NCI-H2081 treated with DMSO at 0.1 percent for 48 hours (cell line): ENCODE measurements at places on chromosomes 4 and X.

- DNase-seq = no peak
These were observed 347.1 kb upstream of the FAT1 start for GRCh38 chr4:187070740-187071139.

DNA sequence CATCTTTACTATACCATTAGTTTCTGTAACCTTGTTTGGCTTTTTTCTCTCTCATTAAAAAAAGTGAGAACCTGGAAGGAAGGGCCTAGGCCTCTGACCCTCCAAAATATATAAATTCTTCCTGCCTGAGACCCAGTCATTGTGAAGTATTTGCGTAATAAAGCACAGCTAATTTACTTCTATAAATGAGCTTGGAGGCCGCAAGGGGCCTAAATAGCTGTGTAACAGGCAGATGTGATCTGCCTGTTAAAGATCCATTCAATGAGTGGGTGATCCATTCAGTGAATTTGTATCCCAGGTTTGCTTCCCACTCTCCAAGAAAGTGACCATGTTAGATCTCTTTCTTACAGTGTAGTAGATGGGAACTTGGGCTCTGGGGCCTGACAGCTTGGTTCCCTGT, 595 bp upstream of the PYURF start:
- DNase-seq = no peak

- DNase-seq = no peak
These were observed 10.9 kb upstream of the MAN2B2 start for GRCh38 chr4:6563935-6564645.

DNA sequence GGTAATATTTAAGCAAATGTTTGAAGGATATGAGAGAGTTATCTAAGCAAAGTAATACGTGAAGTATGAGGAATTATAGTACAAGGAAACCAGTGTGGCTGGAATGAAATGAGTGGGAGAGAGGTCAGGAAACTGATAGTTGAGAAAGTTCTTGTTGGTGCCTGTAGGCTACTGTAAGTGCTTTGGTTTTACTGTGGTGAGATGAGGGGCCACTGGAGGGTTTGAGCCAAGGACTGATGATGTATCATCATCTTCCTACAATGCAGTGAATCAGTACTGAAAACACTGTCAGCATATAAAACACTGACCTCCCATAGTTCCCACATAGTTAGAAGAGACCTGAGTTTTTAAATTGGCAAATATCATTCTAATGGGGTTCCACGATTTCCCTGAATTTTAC, 367.5 kb upstream of the CTSO start:
- no peak for DNase-seq

- DNase-seq = peak; percentile 1
These were observed 811 bp downstream of the ANKRD50 start for GRCh38 chr4:124711471-124712371.

DNA sequence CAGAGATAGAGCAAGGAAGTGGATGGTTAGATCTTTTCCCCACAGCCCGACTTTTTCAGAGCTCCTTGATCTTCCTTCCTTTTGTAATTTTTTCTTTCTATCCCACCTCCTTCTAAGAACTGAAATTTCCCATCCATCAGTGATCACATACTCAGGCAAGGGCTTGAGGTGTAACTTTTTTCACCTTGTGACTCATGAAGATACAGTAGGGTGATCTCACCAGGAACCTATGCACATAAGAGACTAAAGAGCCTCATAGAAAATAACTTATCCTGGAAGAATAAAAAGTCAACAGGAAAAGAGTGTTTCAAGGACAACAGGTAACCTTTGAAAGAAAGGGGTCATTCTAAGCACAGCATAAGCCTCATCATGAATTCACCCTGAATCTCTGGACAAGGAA, 131.2 kb upstream of the HCCS start:
- DNase-seq = no peak

GRCh38 chr4:88958080-88958479, 98.9 kb downstream of the FAM13A start:
- no peak for DNase-seq

- no peak for DNase-seq
These were observed 68.8 kb upstream of the SLC7A11 start for GRCh38 chr4:138310991-138311390.

DNA sequence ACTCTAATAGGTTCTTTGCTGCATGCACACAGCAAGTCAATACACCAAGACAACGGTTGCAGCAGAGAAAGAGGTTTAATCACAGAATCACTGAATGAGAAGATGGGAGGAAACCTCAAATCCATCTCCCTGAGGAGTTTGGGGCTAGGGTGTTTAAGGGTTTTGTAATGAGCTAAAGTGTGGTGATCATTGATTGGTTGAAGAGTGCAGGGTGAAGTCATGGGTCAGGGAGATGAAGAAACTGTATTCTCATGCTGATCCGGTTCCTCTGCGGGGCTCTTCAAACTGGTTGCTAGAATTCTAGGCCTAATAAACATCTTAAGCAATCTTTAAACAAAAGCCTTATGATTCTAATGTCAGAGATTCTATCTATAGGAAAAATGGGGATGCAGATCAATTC, 432.5 kb upstream of the FAM47C start:
- no peak for DNase-seq

DNA sequence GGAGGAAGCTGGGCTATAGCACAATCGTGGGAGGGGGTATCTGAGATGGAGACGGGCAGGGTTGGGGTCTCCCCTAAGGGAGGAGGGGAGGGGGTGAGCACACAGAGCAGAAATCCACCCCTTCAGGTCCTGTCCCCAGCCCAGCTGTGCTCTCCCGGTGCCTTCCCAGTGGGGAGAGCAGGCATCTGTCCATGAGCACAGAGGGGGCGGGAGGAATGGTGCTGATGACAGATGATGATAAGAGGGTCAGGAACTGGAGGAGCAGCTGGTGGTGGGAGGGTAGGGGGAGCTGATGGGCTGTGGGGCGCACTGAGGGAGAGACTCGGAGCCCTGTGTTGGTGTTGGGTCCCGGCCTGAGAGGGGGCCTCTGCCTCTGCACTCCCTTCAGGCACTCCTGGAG, 8.6 kb downstream of the ATP2B3 start:
- DNase-seq = no peak

DNA sequence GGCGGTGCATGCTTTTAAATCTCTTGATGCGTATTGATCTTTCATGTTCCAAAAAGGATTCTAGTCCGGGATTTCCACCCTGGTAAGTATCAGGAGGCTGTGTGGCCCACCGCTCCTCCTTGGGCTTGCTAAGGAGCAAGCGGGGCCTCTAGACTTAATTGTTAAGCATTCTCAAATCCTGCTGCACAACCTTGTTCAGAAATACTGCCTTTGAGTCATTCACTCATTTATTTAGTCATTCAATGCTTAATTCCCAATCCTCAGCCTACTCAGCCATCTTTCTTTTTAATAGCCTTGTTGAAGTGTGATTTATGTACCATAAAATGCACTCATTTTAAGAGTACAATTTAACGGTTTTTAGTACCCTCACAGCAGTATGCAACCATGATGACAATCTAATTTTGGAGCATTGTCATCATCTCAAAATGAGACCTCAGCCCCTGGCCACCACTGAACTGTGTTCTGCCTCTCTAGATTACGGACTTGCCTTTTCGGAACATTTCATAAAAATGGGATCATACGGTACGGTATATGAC, 15.6 kb upstream of the SLC2A9 start:
- no peak for DNase-seq

DNA sequence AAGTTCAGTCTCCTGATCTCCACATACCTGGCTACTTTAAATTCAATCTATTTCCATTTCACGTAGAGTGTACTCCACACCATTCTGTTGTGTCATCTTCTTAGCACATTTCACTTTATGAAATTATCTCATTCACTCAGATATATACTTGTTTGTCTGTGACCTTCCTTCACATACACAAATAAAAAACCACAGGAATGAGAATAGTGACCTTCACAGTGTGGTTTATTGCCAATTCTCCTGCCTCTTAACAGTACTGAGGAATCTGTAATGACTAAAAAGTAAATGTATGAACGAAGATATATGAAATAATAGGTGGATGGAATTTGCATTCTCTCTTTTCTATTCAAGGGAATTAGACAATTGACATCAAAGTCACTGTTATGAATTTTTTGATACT, 183.9 kb upstream of the PCDH7 start:
- no peak for DNase-seq

- no peak for DNase-seq
These were observed 114.8 kb downstream of the BCOR start for GRCh38 chrX:39982948-39983347.

DNA sequence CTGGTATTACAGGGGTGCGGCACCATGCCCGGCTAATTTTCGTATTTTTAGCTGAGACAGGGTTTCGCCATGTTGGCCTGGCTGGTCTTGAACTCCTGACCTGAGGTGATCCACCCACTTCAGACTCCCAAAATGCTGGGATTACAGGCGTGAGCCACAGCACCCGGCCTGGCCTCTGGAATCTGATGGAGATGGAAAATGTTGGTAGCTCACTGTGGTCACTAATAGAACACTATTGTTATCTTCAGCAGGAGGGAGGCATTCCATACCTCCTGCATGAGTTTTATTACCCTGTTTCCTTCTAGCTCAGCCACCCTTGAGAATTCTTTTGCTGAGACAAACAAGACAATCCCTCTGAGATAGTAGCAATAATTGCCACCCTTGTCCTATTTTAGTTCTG, 105.0 kb downstream of the SHROOM3 start:
- DNase-seq = no peak

- no peak for DNase-seq
These were observed 33.1 kb downstream of the GAB3 start for GRCh38 chrX:154717824-154718223.

DNA sequence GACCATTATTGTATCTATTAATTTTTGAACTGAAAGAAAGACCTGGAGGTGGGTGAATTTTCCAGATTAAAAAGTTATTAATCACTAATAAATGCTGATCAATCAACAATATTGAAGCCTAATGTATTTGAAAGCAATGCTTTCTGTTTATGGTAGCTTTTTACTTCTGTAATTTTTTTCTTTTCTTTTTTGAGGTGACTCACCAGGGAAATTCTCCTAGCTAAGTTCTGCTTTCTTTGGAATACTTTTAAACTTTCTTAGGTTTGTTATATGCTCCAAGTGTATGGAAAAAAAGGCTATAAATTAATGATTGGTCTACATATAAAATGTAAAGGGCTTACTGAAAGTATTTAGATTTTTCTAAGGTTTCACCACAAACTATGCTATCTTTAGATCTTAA, 94.2 kb downstream of the MBNL3 start:
- no peak for DNase-seq

DNA sequence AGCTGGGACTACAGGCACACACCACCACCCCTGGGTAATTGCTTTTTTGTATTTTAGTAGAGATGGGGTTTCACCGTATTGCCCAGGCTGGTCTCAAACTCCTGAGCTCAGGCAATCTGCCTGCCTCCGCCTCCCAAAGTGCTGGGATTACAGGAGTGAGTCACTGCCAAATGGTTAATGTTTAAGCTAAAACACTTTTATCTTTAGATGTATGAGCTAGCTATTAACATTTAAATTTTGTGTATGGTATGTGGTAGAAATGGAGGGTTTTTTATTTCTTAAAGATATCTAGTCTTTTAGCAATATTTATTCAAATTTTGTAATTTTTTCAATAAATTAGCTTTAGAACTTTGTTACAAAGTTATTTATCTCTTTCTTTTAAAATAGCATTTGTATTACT, 1659.8 kb upstream of the ADGRL3 start:
- DNase-seq = no peak

GRCh38 chrX:47138171-47138570, 6.3 kb downstream of the NDUFB11 start:
- DNase-seq = no peak

DNA sequence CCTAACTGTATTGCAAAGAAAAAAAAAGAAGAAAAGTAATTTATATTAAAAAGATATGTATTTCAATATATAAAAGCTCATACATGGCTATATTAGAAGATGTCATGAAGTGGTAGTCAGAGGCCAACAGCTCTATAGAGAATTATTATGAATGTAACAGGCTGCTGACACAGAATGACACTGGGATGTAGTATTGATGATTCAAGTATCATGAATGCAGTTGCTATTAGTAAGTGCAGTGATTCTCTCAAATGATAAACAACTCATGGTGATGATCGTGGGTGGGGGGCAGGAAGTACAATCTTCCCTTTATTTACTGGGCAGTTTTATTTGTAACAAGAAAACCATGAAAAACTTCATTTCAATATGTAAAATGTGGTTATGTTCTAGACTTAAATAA, 124.6 kb downstream of the COL4A6 start:
- DNase-seq = no peak

GRCh38 chr4:84971319-84971932, 4.9 kb upstream of the WDFY3 start:
- peak; percentile 12 for DNase-seq

GRCh38 chr4:46931981-46932380, 22.9 kb upstream of the COX7B2 start:
- DNase-seq = peak; percentile 5

GRCh38 chr4:166277853-166278252, 404.8 kb downstream of the TLL1 start:
- no peak for DNase-seq

DNA sequence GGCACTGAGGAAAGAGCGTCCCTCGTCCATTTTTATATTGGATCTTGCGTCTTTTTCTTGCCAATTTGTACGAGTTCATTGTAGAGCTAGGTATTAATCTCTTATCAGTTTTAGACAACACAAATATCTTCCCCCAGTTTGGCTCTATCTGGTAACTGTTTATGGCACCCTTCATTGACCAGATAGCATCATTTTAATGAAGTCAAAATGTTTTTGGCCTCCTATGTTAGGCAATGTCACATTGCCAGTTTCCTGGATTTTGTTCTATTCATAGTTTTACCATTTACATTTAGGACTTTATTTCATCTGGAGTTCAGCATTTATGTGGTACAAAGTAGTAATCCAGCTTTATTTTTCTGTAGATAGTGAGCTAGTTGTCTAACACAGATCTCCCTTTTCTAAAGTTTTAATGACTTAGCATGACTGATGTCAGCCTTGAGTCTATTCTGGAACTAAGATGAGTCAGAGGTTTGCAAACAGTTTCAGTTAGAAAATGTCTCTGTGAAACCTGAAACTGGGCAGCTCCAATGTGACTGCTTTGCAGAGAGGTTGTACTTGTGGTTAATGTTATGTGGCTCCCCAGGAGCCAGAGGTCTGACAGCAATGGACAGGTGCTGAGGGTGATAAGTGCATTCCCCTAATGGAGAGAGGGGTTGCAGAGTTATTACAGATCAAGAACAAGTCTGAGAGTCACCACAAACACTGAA, 5.3 kb upstream of the STBD1 start:
- DNase-seq = no peak

DNA sequence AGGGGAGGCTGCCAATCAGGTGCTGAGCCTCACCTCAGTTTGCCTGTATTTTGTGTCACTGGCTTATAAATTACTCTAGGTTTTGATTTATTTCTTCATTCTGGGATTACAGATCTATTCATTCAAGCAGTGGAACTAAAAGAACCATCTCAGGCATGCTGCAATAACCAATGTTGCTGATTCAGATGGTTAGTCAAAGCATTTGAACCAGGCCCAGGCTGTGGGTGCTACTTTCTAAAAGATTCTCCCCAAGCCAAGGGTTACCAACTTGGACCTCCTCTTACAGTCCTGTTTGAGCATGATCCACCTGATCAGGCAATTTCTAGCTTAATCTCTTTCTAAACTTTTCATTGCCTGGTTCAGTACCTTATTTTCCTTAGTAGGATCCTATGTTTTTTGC, 67.2 kb downstream of the TMEM131L start:
- DNase-seq = no peak

GRCh38 chr4:115418635-115419396, 305.4 kb upstream of the NDST4 start:
- DNase-seq = no peak

GRCh38 chr4:121950680-121951520, 960 bp downstream of the TRPC3 start:
- no peak for DNase-seq

GRCh38 chr4:121272526-121272925, 108.3 kb downstream of the QRFPR start:
- no peak for DNase-seq
